ENCODE measurements at places on chromosomes 12 and 14. TPM values are rescaled to one million over a fixed set of nuclear protein-coding genes. Genes with fewer than 3 reads are reported as not detected.
A peak's percentile ranks its signal among the peaks of the same experiment; 100 is the strongest.

- peaks cover 11% of the 10 kb centered on the region for H3K27me3 ChIP-seq
- H3K4me3 ChIP-seq = no peak overlapping the region
- no peaks in the 10 kb centered on the region for H3K4me1 ChIP-seq
- no peak overlapping the region for H3K27ac ChIP-seq
- no peak for DNase-seq
- H3K36me3 ChIP-seq = no peaks in the 10 kb centered on the region
Measured at GRCh38 chr12:25828188-25828587, 130.3 kb upstream of the RASSF8 start.

Gene CD69
- polyA plus RNA-seq = 434 TPM

DNA sequence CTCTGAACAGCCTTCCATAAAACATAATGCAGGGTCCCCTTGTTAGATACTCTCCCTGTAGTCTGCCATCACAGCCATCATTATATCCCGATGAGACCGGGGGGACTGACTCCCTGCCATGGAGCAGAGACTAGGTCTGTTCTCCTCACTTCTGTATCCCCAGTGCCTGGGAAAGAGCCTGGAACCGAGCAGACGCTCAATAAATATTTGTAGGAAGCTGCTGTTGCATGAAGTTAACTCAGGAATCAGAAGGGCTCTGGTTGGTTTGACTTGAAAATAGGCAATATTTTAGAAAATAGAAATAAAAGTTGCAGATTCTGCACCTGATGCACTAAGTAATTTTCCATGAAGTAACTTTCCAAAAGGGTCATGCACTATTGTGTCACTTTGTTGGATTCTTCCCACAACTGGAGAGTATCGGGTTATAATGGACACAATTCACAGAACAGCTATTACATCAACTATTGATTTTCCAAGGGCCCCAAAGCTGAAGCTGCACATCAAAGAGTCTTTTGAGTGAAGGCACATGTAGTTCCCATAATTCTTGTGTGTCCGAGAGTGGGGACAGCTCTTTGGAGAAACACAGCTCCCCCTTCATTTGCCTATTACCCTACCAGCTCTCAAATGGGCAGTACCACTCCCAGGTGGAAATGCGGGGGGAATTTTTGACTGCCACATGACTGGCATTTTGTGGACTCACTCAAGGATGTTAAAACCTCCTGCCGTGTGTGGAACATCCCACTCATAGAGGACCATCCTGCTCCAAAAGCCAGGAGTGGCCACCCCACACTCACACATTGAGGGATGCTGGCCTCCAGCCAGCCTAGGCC lies 18.8 kb downstream of the CLMN start:
- H3K4me3 ChIP-seq = no peak overlapping the region
- no peaks in the 10 kb centered on the region for H3K36me3 ChIP-seq
- H3K27ac ChIP-seq = no peak overlapping the region

DNA sequence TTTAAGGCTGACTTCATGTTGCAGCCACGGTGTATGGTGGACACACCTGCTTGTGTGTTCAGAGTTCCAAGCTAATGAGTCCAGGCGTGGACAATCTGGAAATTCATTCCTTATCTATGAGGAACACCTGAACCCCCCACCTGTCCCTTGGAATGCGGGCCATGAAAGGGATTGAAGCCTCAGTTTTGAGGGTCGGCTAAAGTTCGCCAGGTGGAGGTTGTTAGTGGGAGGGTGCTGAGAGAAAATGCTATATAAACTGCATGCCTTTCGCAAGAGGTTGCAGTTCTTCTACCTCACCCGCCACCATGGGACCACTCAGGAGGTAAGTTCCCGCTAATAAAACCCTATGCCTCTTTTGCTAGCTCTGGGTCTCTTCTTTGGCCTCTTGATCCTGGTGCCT lies 348.0 kb downstream of the BCL11B start:
- H3K27ac ChIP-seq = no peak overlapping the region
- H3K27me3 ChIP-seq = peaks cover 2% of the 10 kb centered on the region
- H3K36me3 ChIP-seq = peaks cover 5% of the 10 kb centered on the region

DNA sequence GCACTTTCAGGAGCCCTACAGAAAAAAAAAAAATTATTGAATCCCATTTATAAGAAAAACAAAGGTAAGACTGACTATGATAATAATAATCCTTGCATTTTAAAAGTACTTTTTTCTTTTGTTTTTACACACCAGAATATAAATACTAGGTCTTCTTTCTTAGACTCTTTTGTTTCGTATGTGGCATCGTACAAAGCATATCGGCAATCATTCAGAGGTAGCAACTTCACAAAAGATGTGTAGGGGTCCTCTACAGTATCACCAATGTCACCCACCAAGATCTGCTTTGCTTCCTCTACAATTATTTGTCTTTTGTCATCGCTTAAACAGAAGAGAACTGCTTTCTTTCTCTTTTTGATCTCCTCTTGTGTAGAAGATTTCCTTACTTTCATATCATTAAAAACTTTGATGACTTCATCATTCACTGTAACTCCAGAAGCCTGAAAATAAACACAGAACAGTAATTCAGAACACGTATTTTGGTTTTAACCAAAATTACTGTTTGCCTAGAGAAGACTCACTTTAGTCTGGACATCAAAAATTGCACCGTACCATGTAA lies 1.2 kb downstream of the CFL2 start:
- H3K4me3 ChIP-seq = peak overlapping the region; percentile 97
- peak; percentile 1 for DNase-seq
- peaks cover 1% of the 10 kb centered on the region for H3K27me3 ChIP-seq
- H3K36me3 ChIP-seq = peaks cover 5% of the 10 kb centered on the region
- H3K27ac ChIP-seq = peak overlapping the region; percentile 93

Gene TEX22
- polyA plus RNA-seq = 0.79 TPM

DNA sequence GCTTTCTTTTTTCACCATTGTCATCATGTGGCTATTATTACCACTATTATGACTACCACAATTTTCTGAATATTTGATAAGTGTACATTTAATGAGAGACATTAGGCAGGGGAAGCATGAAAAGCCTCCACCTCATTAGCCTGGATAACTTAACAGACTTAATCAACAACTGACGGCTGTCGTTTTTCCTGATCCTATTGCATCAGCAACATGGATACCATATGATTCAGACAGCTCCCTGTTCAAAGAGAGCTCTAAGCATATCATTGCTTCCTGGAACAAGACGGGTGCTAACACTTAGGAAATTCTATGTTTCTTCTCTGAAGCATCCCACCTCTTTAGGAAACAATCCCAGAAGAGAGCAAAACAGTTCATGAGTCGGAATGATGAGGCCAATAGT lies 765.2 kb downstream of the NOVA1 start:
- H3K27me3 ChIP-seq = no peaks in the 10 kb centered on the region
- no peaks in the 10 kb centered on the region for H3K36me3 ChIP-seq
- no peak for DNase-seq
- no peak overlapping the region for H3K4me3 ChIP-seq

- H3K27ac ChIP-seq = peak overlapping the region; percentile 95
- peak; percentile 69 for DNase-seq
- H3K4me3 ChIP-seq = peak overlapping the region; percentile 95
- H3K27me3 ChIP-seq = peaks cover 26% of the 10 kb centered on the region
- H3K4me1 ChIP-seq = peaks cover 59% of the 10 kb centered on the region
Measured at GRCh38 chr14:100237735-100238418, 1.1 kb upstream of the YY1 start.

GRCh38 chr12:112967306-112967705 lies 11.0 kb upstream of the OAS2 start:
- H3K4me3 ChIP-seq = no peak overlapping the region
- peaks cover 3% of the 10 kb centered on the region for H3K27me3 ChIP-seq

Gene CYP46A1
- not detected for polyA plus RNA-seq
